A549 treated with Hydrocortisone at 1 μM for 4 hours (cell line): ENCODE measurements at places on chromosomes 4 and X. TPM values are rescaled to one million over a fixed set of nuclear protein-coding genes. Genes with fewer than 3 reads are reported as not detected.

The SERTM2 gene
- total RNA-seq: not detected in 5 replicates

The CT45A2 gene
- total RNA-seq: 0.10 TPM in 1 of 5 replicates, not detected in the others

The MEPE gene
- not detected in 5 replicates for total RNA-seq

The MUC7 gene
- total RNA-seq: not detected in 5 replicates

The SPANXD gene
- total RNA-seq: 0.18 to 0.48 TPM in 2 of 5 replicates, not detected in the others

The PDLIM3 gene
- 0.10 to 0.54 TPM (median 0.24 TPM) in 5 replicates for total RNA-seq

The ITM2A gene
- total RNA-seq: 0.15 TPM in 1 of 5 replicates, not detected in the others

The ATP8A1 gene
- total RNA-seq: 0.02 to 0.10 TPM (median 0.08 TPM) in 5 replicates

The PAGE2 gene
- not detected in 5 replicates for total RNA-seq

The UGT2A1 gene
- total RNA-seq: not detected in 5 replicates

The L1CAM gene
- 16.9 to 22.0 TPM (median 19.7 TPM) in 5 replicates for total RNA-seq

The CDKL2 gene
- 0.47 to 0.97 TPM (median 0.63 TPM) in 5 replicates for total RNA-seq

The TMEM255A gene
- total RNA-seq: 0.23 to 0.74 TPM (median 0.33 TPM) in 5 replicates

The F8A2 gene
- total RNA-seq: not detected in 5 replicates

The RWDD4 gene
- total RNA-seq: 14.9 to 18.3 TPM (median 17.2 TPM) in 5 replicates

The TRPC3 gene
- total RNA-seq: 0.08 to 0.12 TPM (median 0.10 TPM) in 3 of 5 replicates, not detected in the others

The CLCN4 gene
- total RNA-seq: 3.6 to 5.9 TPM (median 4.3 TPM) in 5 replicates

The SOX3 gene
- not detected in 5 replicates for total RNA-seq

The CDK16 gene
- total RNA-seq: 92.9 to 110 TPM (median 107 TPM) in 5 replicates

The REPS2 gene
- 0.93 to 1.7 TPM (median 1.4 TPM) in 5 replicates for total RNA-seq

The PNCK gene
- total RNA-seq: 0.13 to 0.44 TPM (median 0.26 TPM) in 3 of 5 replicates, not detected in the others

The MOB1B gene
- total RNA-seq: 4.2 to 7.9 TPM (median 5.6 TPM) in 5 replicates

The TGIF2LX gene
- total RNA-seq: not detected in 5 replicates

The CPEB2 gene
- total RNA-seq: 5.9 to 8.2 TPM (median 6.7 TPM) in 5 replicates

The VCX gene
- not detected in 5 replicates for total RNA-seq
